ENCODE measurements at places on chromosomes 3 and 15.

GRCh38 chr15:25674913-25675312 lies 188.2 kb downstream of the ATP10A start:
- no peak for DNase-seq

DNA sequence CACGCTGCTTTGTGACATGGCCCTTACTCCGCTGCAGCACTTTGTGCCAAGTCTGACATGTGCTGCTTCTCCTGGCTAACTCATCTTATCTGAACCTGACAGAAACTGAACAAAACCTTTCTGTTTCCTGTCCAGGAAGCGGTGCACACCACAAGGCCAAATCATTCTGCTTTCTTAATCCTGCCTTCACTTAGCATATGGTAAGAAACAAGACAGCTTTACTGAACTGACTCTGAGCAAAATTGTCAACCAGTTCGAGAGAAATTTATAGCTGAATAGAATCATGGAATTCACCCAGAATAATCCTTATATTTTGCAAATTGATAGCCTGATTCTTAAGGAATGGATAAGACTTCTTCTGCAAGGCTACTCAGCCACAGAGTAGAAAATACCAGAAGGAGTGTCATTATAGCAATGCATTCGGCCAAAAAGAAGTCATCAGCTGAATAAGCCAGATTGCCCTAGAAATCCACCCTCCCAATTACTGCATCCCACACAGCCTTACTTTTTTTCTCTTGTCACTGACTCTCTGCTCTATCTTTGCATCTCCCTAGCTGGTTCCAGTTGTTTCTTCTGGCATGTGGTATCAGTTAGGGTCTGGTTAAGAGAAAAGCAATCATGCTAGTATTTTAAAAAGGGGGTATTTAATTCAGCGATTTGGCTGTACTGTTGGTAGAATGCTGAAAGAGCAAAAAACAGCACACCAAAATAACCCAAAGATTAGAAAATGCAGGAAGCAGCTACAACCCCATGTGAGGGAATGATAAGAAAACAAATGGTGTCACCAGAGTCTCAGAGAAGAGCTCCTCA lies 41.6 kb upstream of the STRIT1 start:
- DNase-seq: no peak

- DNase-seq: no peak
These were observed 43.9 kb downstream of the TLE3 start for GRCh38 chr15:70053716-70054229.

DNA sequence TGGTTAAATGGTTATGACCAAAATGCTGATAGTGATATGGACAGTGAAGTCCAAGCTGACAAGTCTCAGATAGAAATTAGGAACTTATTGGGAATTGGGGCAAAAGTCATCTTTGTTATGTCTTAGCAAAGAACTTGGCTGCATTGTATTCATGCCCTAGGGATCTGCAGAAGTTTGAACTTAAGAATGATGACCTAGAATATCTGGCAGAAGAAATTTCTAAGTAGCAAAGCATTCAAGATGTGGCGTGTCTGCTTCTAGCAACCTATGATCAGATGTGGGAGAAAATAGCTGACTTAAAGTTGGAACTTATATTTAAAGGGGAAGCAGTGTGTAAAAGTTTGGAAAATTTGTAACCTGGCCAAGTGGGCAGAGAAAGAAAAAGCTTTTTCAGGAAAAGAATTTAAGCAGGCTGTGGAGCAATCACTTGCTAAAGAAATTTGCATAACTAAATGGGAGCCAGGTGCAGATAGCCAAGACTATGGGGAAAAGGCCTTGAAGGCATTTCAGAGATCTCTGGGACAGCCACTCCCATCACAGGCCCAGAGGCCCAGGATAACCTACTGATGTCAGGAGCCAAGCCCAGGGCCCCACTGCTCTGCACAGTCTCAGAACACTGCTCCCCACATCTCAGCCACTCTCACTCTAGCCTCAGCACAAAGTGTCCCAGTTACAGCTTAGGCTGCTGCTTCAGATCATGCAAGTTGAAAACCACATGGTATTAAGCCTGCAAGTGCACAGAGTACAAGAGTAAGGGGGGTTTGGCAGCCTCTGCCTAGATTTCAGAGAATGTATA lies 147.8 kb upstream of the TGFBR2 start:
- no peak for DNase-seq

DNA sequence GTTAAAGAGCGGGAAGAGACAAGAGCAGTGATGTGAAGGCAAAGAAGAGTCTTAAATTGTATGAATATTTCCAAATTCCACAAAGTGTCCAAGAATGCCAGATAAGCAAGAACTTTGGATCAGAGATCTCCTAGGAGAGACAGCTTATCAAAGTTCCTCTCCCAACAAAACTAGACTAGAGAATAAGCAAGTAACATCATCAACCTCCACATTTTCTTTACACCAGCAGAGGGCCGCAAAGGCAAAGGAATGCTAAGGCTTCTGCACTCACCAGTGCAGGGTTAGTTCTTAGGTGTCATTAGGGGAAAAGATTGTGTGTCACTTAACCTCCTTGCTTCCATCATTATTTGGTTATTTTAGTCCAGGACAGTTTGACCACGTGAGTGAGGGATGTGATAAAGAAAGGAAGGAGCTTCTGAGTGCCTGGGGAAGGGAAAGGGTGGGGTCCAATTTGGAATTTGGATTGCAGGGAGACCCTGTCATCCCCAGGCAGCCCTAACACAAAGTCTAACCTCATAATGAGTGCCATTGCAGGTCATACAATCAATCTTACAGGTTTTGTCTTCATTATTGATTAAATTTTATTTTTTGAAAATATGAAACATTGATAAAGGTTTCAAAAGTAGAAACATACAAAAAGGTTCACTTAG lies 7.5 kb upstream of the CMTM6 start:
- DNase-seq: peak; percentile 59

All from central memory CD4-positive, alpha-beta T cell (primary cell).